ENCODE measurements at places on chromosomes 13 and 19.
A peak's percentile ranks its signal among the peaks of the same experiment; 100 is the strongest.

GRCh38 chr13:110261166-110262081, 45.5 kb downstream of the COL4A1 start:
- no peak for DNase-seq

GRCh38 chr19:18915639-18916038, 3.5 kb downstream of the COPE start:
- no peak for DNase-seq

DNA sequence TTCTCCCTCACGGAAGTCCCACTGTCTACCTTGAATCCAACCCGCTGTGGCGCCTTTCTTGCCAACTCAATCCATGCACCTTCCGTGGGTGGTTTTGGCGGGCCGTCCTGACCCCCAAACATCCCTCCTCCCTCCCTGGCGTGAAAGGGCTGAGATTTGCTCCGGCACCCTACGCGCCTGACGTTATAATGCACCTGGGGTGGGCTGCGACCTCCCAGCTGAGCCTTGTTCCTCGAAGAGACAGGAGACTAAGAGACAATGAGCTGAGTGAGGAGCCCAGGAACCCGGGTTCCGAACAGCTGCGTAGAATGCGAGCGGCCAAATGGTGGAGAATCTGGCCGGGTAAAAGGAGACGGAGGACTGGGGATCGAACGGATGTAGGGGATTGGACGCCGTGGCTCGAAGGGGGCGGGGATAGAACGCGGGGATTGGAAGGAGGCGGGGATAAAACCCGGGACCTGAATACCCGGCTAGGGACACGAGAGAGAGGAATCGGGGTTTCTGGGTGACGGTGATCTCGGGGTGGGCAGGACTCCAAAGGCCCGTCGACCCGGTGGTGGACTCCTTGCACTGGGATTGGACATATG, at the start of gene CPT1C:
TSS of gene CPT1C (plus strand) at position 461 of the 587 bp plus-strand sequence. CDS start 1,137 bp downstream, outside the sequence.
- peak; percentile 88 for DNase-seq

- DNase-seq: peak; percentile 100
Measured at GRCh38 chr19:50329146-50329925, at the start of gene KCNC3. KCNC3 (minus strand) TSS chr19:50329377; CDS start chr19:50329082, 295 bp downstream.

DNA sequence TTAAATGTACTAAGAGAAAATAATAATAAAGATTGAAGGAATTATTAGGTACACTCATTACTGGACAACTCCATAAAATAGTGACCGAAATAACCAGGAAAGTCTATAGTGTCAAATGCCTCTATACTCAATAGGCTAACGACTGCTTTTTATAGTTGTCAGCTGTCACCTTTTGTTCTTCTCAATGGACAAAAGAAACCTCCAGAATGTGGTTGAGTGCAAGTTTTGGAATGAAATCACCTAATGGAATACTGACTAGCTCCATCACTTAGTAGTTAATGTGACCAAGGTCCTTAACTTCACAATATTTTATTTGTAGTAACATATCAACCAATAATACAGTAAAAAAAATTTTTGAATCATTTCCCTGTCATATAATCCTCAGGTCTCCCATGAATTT, 18.1 kb downstream of the TSC22D1 start:
- DNase-seq: no peak

DNA sequence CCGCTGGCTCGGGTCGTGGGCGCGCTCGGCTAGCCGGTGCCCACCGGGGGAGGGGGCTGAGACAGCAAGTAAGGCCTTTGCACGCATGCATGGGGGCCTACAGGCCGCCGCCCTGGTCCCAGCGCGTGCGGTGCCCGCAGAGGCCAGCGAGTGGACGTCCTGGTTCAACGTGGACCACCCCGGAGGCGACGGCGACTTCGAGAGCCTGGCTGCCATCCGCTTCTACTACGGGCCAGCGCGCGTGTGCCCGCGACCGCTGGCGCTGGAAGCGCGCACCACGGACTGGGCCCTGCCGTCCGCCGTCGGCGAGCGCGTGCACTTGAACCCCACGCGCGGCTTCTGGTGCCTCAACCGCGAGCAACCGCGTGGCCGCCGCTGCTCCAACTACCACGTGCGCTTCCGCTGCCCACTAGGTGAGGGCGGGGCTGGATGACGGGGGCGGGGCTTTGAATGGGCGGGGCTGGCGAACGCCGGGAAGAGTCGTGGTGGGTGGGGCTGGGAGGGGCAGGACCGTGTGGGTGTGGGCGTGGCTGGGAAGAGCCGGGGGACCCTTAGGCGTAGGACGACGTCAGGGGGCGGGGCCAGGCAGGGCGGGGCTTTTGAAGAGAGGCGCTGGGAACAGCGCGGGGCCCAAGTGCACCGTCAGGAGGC, 2.1 kb downstream of the CILP2 start:
- no peak for DNase-seq

DNA sequence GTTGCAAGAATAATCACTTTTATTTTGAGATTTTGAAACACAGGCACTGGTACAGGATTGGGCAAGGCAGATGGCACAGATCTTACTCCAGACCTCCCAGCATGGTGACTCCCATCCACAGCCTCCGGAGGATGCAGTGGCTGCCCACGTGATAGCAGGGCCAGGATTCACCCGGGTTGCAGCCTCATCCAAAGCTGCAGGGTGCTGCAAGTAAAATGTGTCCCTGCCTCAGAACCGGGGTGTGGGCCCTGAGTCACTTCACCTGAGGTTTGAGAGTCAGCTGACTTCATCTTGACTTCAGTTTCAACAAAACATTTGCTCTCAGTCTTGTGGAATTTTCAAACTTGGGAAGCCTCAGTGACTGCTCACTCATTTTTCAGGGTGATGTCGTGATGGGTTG, 201.9 kb downstream of the FGF9 start:
- no peak for DNase-seq

GRCh38 chr13:98685146-98685545, 67.3 kb downstream of the SLC15A1 start:
- DNase-seq: no peak

DNA sequence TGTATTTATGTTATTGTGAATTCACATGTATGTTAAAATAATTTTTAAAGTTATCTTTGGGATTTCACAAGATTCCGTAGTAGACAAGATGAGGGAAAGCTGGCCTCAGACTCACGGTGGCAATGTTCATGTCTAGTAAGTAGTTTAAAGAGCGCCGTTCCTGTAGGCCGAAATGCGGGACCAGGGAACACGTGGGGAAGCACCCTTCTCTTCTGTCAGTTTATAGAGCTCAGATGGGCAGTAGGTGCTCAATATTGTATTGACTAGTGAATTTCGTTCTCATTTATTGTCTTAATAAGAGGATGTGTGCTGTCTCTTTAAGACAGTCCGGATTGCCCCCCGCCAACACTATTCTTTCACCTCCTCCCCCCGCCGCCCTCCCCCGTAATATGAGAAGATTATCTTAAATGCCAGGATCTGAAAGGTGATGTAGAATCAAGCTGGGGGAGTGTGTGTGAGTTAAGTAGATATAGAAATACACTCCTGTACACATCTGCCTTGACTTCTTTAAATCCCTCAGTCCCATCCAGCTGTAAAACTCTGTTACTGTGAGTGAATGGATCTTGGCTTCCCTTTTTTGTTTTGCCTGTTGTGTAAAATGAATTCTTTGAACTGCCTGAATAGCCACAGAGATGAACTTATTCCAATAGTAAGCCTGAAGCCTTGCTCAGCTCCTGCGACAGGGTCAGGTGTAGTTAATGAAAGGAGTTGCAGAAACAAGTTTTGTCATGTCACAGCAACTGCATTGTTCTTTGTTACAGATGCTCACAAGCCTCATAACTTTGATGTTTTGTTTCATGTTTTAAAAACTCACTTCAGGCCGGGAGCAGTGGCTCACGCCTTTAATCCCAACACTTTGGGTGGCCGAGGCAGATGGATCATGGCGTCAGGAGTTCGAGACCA, 1.3 kb downstream of the LAMP1 start:
- DNase-seq: no peak

DNA sequence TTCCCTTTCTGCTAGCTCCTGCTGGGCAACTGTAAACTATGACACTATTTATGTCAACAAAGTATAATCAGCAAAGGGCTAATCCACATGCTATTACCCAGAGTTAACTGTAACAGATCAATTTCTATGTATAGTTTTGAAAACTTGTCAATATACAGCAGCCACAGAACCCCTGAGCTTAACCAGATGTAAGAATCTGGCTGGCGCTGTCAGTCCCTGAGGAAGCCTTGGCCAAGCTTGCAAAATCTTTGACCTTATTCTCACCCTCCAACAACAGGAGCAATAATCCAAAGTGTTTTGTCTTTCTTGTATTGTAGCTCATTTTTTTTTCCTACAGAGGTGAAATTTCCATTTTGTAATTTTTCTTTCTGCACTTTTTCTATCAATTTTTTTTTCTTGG, 1230.1 kb upstream of the SLC10A2 start:
- no peak for DNase-seq

Data from cerebellar nuclear complex (tissue), 1 donor.